ENCODE measurements at places on chromosomes 12 and 14. TPM values are rescaled to one million over a fixed set of nuclear protein-coding genes. Genes with fewer than 3 reads are reported as not detected.

NRIP2 gene
- 3.6 TPM for total RNA-seq

- DNase-seq = no peak
These were observed 2.2 kb upstream of the LRP1 start for GRCh38 chr12:57126061-57126460.

GRCh38 chr12:58196971-58197370, 255.6 kb downstream of the ATP23 start:
- no peak for DNase-seq

CKB gene
- 310 TPM for total RNA-seq

DNA sequence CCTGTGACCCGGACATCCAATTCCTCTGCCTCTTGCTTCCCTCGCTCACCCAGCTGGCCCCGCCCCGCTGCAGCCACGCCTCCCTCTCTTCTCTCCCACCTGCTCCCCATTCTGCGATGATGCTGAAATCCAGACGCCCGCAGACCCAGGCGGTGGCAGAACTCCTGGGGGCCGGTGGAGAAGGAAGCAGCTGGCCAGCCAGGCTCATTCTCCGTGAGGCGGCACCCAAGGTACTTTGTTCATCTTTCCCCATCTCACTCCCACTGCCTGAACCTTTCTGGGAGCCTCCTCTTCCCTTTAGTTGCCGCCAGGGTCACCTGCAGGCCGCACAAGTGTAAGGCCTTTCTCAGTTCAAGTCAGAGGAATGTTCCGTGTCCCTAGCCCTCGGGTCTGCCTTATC, 35.7 kb downstream of the FOXN4 start:
- DNase-seq = no peak

DNA sequence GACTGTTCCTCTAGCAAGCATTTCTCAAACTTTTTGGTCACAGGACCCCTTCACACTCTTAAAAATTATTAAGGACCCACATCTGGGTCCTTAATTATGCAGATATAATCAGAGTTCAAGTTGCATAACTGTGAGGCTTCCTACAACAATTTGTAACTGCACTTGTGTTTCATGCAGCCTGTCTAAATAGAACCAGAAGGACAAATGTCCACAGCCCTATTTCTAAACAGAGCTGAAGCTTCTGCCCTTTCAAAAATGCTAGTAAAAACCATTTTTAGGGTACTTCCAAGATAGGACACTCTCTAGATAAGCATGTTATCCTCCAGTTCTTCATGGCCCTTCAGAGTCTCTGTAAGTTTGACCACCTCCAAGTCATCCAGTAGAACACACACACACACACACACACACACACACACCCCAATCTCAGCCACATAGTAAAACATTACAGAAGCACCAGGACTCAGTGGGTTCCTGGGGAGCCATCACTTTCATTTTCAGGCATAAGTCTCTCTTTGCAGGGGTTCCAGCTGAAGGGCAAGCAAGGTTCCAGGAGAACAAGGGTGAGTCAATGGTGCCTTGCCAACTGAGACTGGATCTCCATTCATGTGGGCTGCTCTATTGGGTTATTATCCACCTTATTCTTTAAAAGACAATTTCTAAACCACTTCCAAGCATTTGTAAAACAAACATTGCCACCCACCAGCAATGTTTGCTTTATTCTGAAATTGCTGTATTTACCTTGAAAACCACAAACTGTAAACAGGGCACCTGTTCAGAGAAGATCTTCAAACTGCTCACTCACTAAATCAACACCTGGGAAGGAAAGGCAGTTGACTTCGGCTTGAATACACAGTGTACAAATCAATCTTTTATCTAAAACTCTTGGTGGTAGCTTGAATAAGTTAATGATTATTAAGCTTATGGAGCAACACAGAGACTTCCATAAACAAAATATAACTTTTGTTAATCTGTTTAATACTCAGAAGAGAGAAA, 64.1 kb downstream of the ITPR2 start:
- no peak for DNase-seq

DNA sequence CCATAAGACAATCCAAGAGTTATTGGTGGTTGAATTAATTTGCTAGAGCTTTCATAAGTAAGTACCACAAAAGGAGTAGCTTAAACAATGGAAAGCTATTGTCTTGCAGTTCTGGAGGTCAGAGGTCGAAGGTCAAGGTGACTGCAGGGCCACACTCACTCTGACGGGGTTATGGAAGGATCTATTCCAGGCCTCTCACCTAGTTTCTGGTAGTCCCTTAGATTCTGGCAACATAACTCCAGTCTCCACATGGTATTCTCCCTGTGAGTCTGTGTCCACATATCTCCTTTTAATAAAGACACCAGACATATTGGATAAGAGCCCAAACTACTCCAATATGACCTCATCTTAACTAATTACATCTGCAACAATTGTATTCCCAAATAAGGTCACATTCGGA, 273.4 kb downstream of the FOXN3 start:
- no peak for DNase-seq

DNA sequence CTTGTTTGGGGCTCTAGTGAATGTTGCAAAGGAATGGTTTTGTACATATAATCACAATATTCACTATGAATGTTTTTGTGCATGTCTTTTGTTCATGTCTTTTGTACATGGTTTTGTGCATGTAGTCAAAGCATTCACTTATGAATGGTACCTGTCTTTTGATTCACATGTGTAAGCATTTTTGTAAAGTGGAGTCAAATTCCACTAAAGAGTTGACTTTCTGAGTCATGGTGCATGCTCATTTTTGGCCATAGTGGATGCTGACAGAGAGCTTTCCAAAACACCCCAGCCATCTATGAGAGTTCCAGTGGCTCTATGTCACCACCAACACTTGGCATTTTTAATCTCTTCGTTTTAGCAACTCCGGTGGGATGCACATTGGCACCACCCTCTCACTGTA, 1185.9 kb upstream of the TMEM132C start:
- no peak for DNase-seq

STAC3 gene
- total RNA-seq = 3.0 TPM

- no peak for DNase-seq
These were observed 5.3 kb upstream of the SOCS2 start for GRCh38 chr12:93567174-93567573.

DNA sequence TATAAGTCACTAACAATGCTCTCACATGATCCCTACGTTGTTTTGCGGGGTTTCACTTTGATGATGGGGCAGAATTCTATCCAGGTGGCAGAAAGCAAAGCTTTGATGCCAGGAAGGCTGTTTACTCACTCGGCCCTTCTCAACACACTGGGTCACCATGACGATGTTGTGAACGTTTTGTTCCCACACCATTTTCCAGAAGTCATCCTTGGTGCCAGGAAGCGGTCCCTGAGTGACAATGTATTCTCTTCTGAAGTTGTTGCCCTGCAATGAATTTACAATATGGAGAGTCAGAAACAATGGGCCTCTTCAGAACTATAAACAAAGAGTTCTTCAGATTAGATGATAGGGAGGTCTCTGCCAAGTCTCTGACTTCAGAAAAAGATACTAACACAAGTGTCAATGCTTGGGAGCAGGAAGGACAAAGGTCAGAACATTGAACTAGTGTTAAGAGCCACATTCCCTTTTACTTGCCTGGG, 101.3 kb downstream of the PTPRB start:
- DNase-seq = no peak

DNA sequence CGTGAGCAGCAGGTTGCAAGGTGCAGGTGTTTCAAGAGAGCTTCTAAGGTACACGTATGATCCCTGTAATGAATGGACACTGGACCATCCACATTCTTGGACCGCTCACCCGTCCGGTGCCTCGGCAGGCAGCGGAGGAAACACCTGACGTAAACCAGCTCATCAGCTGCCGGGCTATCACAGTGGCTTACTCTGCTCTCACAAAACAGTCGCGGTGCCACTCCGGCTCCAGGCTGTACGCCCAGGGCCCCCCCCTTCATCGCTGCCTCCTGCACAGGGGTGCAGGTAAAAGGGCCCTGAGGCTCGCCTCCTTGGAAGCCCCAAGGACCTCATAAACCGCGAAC, 436 bp downstream of the VPS33A start:
- no peak for DNase-seq

- no peak for DNase-seq
These were observed 3.6 kb downstream of the SLC2A14 start for GRCh38 chr12:7869137-7869536.

GRCh38 chr14:55103005-55103640, 25.9 kb upstream of the LGALS3 start:
- peak; percentile 90 for DNase-seq

DNA sequence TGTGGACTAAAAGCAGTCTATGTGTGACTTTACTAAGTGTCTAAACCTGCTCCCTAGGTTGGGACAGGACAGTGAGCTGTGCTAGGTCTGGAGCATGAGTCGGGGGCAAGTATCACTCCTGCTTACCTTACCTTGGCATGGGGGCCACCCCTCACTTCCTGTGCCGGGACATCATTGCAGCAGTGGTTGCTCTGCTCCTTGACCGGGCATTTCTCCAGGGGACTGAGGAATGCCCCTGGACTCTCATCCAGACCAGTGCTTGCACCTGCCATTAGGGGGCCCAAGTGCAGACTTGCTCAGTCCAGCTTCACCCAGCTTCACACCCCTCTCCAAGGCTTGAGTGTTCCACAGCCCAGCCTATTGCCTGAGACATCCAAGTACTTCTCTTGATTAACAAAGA, 84.7 kb upstream of the NELL2 start:
- DNase-seq = no peak

FOXJ2 gene
- 21.1 TPM for total RNA-seq

- no peak for DNase-seq
These were observed 84.2 kb downstream of the EFCAB11 start for GRCh38 chr14:89870316-89870715.

GRCh38 chr12:608921-609320, 54.3 kb downstream of the NINJ2 start:
- no peak for DNase-seq

MGAT4C gene
- total RNA-seq = 0.26 TPM

SUPT16H gene
- total RNA-seq = 75.0 TPM

GRCh38 chr12:57190037-57190436, 26.6 kb upstream of the NXPH4 start:
- no peak for DNase-seq

DNA sequence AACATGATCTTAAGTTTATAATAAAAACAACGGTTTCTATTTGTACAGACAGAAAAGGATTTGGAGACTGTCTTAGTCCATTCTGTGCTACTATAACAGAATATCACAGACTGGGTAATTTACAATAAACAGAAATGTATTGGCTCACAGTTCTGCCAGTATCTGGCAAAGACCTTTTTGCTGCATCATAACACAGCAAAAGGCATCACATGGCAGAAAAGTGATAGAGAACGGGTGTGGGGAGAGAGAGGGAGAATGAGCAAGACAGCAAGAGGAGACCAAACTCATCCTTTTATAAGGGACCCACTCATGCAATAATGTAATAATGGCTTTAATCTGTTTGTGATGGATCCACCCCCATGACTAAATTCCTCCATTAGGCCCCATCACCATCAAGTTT, 17.0 kb upstream of the NUDT4 start:
- no peak for DNase-seq

DNA sequence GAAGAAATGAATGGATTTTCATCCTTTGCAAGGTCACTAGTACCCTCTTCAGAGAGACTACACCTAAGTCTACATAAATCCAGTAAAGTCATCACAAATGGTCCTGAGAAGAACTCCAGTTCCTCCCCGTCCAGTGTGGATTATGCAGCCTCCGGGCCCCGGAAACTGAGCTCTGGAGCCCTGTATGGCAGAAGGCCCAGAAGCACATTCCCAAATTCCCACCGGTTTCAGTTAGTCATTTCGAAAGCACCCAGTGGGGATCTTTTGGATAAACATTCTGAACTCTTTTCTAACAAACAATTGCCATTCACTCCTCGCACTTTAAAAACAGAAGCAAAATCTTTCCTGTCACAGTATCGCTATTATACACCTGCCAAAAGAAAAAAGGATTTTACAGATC, 40.8 kb downstream of the SPATA7 start:
- DNase-seq = no peak

ARID4A gene
- 33.9 TPM for total RNA-seq

DNA sequence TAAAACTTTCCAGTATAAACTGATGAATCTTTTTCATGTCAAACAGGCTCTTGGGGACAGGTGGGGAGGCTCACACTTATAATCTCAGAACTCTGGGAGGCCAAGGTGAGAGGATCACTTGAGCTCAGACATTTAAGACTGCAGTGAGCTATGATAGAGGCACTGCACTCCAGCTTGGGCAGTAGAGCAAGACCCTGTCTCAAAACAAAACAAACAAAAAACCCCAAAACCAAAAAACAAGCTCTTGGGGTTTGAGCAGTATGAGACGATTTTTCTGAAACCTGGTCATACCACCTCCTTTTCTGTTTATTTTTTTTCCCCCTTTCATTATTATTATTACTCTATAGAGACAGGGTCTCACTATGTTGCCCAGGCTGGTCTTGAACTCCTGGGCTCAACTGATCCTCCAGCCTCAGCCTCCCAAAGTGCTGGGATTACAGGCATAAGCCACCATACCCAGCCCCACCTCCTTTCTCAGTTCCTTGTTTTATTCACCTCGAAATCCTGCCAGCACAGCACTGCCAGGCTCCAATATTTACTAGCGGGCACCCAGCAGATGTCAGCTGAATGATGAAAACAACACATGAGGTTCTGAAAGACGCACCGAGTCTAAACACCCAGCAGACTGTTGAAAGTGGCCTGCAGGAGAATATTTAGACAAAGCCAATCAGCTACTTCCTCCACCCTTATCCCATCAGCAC, 19.5 kb upstream of the CDK17 start:
- no peak for DNase-seq

DNA sequence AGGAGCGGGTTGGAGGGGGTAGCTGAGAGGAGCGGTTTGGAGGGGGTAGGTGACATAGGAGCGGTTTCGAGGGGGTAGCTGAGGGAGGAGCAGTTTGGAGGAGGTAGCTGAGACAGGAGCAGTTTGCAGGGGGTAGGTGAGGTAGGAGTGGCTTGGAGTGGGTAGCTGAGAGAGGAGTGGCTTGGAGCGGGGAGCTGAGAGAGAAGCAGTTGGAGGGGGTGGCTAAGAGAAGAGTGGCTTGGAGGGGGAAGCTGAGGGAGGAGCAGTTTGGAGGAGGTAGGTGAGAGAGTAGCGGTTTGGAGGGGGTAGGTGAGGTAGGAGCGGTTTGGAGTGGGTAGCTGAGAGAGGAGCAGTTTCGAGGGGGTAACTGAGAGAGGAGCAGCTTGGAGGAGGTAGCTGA, 152.1 kb downstream of the GLT1D1 start:
- DNase-seq = no peak

- no peak for DNase-seq
These were observed 5.4 kb downstream of the PGF start for GRCh38 chr14:74949859-74950573.

TSPAN8 gene
- total RNA-seq = 2.1 TPM

SNRNP35 gene
- total RNA-seq = 24.1 TPM

LBHD2 gene
- total RNA-seq = not detected

DPF3 gene
- total RNA-seq = 2.0 TPM

- no peak for DNase-seq
These were observed 13.4 kb downstream of the JAG2 start for GRCh38 chr14:105155071-105155651.

SLC6A12 gene
- total RNA-seq = 1.2 TPM

DNA sequence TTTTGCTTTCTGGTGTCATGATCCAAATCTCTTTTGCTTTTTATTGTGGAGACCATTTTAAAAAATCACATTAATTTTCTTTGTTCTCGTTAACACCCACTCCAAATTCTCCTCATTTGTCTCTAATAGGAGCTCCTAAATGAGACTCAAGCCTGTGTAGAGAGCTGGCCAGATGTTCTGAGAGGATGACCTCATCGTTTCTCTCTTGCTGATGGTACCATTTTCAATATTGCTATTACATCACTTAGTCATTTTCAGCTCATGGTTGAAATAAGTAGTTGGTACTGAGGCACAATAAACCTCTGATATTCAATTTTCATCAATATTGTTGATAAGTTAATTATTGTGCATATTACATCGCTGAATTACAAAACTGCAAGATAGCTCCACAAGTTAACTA, 31.5 kb downstream of the SPTB start:
- no peak for DNase-seq

RNFT2 gene
- total RNA-seq = 7.2 TPM
